Central memory CD8-positive, alpha-beta T cell (primary cell): ENCODE measurements at places on chromosomes 4 and X.

DNA sequence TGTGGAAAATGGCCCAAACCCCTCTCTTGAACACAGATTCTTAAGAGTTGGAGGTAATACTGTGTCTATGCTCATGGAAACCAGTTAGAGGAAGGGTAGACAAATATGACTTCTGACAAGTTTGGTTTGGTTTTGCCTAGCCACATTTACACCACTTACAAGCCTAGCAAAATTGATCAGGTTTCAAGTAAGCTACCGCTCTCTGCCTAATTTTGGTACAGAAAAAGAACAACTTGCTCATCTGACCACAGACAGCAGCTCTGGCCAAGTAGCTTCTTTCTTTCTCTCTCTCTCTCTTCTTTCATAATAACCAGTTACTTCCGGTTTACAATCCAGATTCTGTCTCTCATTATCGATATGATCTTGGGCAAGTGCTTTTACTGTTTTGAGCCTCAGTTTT is 260.0 kb downstream of the GLUD2 start:
- DNase-seq: no peak

GRCh38 chr4:154361450-154361849 is 130.1 kb downstream of the DCHS2 start:
- DNase-seq: no peak

- no peak for DNase-seq
These were observed 88.3 kb downstream of the AMELX start for GRCh38 chrX:11381464-11381863.

GRCh38 chrX:124719060-124719459 is 372.7 kb downstream of the SH2D1A start:
- DNase-seq: no peak

GRCh38 chr4:128322311-128322710 is 34.7 kb upstream of the PGRMC2 start:
- no peak for DNase-seq

DNA sequence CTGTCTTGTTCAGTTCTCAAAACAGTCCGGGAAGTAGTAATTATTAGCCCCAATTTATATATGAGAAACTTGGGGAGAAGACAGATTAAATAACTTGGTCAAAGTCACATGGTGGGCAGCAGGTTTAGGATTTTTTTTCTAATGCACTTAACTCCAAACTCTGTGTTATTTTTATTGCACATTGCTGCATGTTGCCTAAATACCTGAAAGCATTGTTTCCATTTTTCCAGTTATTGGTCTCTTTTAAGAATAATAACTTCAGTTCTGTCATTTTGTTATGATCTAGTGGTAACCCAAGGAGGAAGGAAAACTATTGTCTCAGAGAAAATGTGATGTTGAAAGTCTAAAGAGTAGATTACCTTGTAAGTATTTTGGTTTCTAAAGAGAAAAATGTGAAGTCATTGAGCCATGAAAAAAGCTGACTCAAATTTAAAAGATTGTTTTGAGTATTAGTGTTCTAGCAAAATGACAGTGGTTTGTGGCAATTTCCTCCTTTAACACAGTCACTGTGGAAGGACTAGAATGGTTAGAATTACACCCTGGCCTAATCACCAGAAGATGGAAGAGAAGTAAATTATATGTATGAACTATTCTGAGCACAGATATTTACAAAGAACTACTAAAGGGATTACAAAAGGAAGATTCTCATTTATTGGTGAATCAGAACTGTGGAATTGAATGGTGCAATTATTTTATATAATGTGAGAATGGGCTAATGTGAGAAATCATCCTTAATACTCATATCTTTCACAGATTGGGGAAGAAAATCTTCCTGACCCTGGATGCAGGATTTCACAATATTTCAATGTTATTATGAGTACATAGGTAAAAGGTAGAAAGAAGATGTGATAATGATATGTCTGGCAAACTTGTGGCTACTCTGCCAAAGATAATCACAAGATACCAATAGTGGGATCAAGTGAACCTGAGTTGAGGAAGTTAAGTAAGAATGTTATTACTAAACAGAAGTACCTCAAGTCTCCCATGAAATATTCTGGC is 21.7 kb upstream of the CXCL8 start:
- DNase-seq: no peak

DNA sequence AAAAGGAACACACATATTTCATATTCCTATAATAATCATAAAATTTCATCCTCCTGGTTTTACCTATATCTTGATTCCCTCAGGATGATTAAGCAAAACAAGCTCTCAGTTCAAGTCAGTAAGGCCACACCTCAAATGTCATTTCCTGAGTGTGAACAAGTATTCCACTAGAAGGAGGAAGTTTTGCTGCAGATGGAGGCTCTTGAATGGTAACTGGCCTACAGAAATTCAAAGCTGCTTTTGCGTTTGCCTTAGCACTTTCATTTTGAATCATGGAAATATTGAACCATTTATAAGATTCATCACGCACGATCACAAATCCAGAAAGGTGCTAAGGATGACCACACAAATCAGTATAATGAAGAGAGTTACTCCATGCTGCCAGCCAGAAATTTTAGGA is 254.4 kb upstream of the CXXC4 start:
- DNase-seq: no peak
